H4 (cell line): ENCODE measurements at places on chromosomes 2 and 18.

DNA sequence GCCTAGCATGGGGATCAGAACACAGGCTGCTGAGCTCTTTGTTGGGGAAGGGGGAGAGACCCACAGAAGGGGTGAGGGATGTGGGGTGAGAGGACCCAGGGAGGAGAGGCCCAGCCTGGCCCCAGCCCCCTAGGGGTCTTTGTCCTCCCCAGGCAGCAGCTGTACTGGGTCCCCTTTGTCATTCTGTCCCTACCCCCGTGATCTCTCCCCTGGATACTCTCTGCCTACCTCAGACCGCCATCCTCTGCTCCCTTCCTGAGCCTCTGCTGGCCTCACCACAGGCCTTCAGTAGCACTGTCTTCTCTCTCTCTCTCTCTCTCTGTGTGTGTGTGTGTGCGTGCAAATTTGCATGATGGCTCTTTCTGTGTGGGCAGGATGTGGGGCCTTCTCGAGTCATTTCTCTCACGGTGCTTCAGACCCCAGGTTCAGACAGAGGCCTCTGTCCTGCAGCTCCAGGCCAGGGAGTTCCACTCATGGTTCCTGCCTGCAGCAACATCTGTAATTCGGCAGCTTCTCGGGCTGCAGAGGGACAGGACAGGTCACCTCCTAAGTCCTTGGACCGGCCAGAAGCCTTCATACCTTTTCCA is 1.4 kb downstream of the PSD4 start:
- no peak for DNase-seq

GRCh38 chr2:33267756-33268155 is 208.7 kb upstream of the RASGRP3 start:
- DNase-seq = no peak

GRCh38 chr2:196389670-196390069 is 218.3 kb upstream of the STK17B start:
- DNase-seq = no peak

GRCh38 chr18:58848685-58849084 is 16.0 kb upstream of the ZNF532 start:
- peak; percentile 85 for DNase-seq

DNA sequence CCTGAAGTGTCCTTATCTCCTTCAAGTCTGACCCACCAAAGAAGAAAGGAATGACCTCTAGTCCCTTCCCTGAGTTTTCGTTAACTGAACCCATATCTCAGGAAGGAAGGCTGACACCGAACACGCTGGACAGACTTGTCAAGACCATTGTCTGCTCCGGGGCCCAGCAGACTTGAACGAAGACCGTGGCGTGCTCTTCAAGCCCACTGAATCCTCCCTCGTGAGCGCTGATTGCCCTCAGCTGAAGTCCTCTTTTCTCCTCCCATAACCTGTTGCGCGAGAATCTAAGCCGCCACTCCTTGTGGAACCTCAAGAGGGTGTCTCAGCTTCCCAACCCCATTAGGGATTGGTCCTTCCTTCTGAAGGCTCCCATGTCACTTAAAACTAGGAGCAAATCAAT is 634 bp upstream of the CNDP1 start:
- no peak for DNase-seq

DNA sequence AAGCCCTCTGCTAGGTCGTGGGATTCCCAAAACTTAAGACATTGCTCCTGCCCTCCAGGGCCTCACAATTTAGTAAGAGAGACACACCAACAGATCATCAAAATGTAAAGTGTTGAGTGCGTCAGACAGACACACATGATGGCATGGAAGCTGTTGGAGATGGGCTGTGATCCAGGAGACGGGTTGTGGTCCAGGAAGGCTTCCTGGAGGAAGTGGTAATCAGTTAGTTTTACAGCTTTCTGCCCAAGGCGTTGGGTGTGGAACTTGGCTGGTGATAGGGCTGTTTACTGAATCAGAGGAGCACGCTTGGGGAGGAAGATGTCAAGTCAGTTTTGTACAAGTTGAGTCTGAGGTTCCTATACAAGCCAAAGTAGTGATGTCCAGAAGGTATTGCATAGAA is 24.0 kb upstream of the GLI2 start:
- DNase-seq = no peak

DNA sequence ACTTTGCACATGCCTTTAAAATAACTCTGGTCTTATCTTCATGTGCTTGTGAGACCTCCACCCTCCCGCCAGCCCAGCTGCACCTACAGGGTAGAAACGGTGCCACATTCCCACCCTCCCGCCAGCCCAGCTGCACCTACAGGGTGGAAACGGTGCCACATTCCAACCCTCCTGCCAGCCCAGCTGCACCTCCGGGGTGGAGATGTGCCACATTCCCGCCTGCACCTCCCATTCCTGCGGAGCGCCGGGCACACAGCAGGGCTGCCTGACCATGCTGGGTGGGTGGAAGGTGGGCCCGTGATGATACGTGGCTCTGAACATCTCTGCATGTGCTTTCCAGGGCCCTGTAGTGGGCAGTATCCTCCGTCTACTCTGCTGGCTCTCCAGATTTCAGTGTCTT is 243.7 kb upstream of the PXDN start:
- no peak for DNase-seq

DNA sequence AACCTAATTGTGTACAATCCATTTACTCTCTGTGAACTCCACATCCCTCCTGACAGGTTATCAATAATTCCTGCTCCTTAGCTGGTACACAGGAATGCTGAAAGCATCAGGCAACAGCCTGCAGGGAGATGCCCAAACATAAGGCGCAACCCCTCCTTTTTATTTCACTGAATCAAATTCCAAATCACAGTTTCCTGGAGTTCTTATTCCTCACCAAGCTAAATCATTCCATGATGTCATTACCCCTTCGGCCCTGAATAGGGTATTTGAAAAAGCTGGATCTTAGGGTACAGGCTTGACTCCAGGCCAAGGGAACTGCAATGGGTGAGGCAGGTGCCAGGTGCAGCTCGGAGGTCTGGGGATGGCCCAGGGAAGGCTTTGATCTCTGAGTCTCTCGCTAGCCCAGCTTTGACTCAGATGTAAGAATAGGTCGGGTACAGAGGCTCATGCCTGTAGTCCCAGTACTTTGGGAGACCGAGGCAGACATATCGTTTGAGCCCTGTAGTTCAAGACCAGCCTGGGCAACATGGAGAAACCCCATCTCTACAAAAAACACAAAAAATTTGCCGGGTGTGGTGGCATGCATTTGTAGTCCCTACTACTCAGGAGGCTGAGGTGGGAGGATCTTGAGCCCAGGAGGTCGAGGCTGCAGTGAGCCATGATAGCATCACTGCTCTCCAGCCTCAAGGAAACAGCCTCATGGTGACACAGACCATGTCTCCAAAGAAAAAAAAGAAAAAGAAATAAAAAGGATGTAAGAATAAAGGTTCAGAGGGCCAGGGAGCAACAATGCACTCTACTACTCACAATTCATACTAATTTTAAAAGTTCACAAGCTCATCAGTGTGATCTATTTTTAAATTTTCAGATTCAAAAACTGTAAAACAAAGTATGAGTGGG is 6.8 kb downstream of the FHL2 start:
- DNase-seq = no peak

DNA sequence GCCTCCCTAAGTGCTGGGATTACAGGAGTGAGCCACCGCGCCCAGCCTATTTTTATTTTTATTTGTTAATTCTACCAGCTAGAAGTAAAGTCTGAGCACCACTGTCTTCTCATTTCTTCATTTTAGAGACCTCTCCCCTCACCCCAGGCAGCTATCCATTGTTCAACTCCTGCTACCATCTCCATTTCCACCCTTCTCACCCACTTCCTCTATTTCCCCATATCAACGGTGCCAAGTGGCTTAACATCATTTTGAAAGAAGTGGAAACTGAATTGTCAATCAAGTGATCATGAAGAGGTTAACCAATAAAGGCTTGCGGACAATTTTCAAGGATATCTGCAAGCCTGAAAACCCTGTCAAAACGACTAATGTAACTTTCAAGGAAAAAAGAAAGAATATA is 323.1 kb downstream of the NBAS start:
- no peak for DNase-seq
